ENCODE measurements at places on chromosomes 2 and 18. TPM values are rescaled to one million over a fixed set of nuclear protein-coding genes. Genes with fewer than 3 reads are reported as not detected.

Gene BIN1
- 43.7 TPM for total RNA-seq

Gene AQP12B
- not detected for total RNA-seq

Gene EPAS1
- 13.0 TPM for total RNA-seq

Gene SIX2
- 0.45 TPM for total RNA-seq

Gene RFTN2
- total RNA-seq, result 50.2 TPM

Gene RRM2
- total RNA-seq, result 18.6 TPM

Gene LAMA3
- total RNA-seq, result 4.9 TPM
